NCI-H1105 (cell line): ENCODE measurements at places on chromosomes 12 and 14.
A peak's percentile ranks its signal among the peaks of the same experiment; 100 is the strongest.

DNA sequence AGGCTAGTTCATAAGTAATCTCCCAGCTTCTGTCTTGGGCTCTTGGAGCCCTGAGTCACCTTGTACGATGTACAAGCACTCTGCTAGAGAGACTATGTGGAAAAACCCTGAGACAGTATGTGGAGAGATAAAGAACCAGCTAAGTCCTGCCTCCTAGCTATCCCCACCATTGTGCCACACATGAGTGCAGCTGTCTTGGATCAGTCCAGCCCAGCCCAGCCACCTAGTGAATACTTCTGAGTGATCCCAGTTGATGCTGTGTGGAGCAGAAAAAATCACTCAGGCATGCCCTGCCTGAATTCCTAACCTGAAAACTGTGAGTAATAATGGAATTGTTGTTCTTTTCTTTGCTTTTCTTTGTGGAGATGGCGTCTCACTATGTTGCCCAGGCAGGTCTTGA is 5.1 kb upstream of the SERPINA6 start:
- DNase-seq: no peak

GRCh38 chr12:40762072-40762471 is 69.8 kb downstream of the CNTN1 start:
- DNase-seq: no peak

DNA sequence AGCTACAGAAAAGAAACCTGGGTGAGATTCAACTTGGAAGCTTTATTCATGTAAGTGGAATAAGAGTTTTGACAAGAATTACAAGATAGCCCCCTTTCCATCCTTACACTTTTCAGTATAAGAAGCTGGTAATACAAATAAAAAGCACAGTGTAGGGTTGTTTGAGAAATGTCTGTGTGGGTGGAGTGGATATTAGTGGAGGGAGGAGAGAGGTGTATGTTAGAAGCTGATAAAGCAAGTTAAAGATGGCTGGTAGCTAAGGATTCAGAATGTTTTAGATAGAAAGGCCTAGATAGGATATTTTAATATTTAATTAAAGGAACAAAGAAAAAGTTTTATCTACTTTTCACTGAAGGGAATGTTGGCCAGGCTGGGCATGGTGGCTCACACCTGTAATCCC is 12.5 kb downstream of the CFAP54 start:
- no peak for DNase-seq

- no peak for DNase-seq
These were observed 49.2 kb upstream of the BCAT1 start for GRCh38 chr12:24997970-24998582.

DNA sequence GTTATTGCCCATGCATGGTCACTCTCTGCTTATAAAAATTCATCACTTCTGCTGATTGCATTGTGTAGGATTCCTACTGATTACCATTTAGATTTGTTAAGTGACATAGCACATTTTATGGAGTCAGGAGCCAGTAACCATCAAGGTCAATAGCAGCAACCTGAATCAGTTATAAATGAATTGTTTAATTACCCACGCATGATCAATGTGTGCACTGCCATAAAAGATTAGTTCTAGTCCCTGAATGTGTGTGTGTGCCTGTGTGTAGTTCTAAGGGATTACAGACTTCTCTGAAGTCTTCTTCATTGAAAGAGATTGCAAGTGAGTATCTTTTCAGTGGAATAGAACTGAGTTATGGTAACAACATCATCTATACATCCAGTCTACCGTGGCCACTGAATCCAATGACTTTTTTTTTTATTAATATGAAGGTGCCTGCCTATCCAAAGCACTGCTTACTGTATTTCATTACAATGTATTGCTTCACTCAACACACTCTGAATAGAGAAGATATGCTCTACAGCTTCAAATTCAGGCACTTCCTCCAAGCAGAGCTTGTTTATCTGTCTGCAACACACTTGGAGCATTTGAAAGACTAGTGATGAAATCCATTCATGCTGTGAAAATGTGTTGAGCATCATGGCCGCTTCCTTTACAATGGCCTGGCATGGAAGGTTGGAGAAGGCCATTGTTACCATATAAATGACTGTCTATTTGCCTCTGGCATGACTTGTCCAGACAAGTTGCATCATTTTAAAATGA is 381.7 kb downstream of the DIO2 start:
- no peak for DNase-seq

DNA sequence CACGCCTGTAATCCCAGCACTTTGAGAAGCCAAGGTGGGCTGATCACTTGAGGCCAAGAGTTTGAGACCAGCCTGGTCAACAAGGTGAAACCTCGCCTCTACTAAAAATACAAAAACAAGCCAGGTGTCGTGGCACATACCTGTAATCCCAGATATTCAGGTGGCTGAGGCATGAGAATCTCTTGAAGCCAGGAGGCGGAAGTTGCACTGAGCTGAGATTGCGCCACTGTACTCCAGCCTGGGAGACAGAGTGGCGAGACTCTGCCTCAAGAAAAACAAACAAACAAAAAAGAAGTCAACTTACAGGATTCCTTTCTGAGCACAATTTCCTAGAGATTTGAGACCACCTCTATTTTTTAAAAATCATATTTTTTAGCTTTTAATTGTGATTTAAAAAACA is 45.3 kb downstream of the DGLUCY start:
- no peak for DNase-seq

GRCh38 chr14:64801800-64802199 is 77.9 kb downstream of the SPTB start:
- peak; percentile 9 for DNase-seq

GRCh38 chr12:89492883-89493282 is 31.7 kb downstream of the GALNT4 start:
- DNase-seq: no peak

DNA sequence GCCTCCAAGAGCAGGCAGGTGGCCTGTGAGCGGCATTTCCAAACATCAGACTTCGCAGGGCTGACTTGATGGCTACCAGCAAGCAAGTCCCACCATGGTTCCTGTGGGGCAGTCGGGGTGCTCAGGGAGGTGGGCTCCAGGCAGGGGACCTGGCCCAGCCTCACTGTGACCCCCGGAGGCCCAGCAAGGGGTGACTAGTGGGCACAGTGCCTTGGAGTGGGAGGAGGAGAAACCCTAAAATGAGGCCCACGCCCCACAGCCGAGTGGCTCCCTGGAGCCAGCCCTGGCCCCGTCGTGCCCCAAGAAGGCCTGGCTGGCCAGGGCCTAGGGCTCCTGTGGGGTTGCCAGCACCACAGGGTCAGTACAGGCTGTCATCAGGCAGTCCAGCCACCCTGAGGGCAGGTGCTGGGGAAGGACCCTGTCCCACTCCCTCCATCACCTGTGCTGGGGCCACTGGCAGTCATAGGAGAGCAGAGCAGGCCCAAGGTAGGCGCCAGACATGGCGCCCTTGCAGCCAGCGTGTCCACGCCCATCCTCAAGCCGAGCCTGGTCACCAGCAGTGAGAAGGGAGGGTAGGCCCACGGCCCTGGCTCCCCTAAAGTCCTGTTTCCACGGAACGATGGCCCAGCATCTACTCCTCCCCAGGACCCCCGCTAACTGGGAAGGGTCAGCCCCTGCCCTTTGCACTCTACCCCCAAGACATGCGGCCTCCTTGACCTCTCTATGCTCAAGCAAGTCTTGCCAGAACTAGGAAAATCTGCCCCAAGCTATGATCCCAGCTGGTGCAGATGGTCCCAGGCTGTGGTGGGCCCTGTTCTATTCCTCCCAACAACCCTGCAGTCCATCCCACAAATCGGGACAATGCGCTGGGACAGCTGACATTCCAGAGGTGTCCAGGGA is 144.2 kb upstream of the C14orf180 start:
- DNase-seq: no peak

- no peak for DNase-seq
These were observed 3.2 kb upstream of the TBX5 start for GRCh38 chr12:114408886-114409851.

GRCh38 chr12:53501615-53502181 is 615 bp downstream of the TARBP2 start:
- no peak for DNase-seq

DNA sequence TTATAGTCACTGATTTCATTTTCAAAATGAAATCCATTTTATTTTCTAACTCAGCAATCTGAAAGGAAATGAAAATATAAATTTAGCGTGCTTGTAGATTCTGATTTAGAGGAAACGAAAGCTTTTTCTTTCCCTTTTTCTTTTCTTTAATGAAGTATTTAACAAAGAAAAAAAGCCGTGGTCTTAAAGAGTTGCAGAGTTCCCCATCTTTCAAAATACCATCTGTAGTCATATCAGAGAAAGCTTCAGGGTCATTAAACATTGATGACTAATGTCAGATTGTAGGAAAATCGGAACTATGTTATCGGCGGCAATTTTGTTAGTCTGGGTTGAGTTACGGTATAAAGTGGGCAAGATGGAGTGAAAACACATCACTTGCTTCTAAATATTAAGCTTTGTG is 32.3 kb downstream of the DRAM1 start:
- DNase-seq: no peak
